Fibroblast of skin of back (primary cell): ENCODE measurements at places on chromosomes 5 and 9.

DNA sequence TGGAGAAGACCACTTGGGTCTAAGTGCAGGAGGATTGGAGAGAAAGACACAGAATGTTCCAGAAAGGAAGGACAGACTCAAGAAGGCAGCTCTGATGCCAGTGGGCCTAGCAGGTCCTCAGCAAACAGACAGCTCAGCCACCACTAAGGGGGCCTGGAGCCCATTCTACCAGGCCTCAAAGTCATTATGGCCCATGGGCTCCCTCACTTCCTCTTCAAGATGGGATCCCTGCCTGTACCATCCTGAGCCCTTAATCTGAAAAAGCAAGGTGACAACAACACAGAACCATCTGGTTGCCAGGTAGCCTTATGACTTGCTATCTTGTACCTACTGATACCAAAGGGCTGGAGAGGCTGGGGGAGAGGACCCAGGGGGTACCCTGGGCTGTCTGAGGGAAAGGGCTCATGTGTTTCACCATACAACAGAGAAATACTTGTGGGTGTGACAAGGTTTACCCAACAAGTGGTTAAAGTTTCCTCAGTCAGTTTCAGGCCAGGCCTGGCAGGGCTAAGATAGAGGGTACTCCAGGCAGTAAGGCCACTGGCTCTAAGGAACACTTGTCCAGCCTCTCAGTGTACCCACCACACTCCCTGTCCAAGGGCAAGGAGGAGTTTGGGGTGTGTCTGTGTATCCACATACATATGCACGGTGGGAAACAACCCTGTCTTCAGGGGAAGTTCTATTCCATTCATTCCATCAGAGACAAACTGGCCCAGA, 30.7 kb downstream of the TCF7 start:
- DNase-seq = no peak

DNA sequence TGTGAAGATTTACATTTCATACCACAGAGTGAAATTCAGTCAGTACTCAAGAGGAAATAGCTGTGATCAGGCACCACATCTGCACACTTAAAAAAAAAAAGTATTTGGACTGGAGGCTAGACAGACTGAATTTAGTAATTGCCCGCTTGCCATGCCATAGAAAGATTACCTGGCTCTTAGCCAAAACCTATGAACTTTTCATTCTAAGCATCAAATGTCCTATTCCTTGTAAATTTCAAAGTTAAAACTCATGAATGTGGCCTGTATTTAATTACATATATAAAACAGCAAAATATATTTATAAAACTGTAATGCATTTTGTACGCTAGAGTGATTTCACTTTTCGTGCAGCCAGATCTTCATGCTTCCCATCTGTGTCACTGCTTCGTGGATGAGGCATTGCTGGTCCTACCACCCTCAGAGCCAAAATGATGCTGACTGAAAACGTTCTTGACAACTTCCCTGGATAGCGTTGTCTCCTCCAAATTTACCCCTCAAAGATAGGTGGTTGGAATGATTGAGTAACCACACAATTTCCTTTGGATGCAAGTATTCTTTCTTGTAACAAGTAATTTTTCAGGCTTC, 447.9 kb upstream of the SGCD start:
- DNase-seq = peak; percentile 91

GRCh38 chr5:81027481-81028058, 67.4 kb downstream of the RASGRF2 start:
- no peak for DNase-seq

DNA sequence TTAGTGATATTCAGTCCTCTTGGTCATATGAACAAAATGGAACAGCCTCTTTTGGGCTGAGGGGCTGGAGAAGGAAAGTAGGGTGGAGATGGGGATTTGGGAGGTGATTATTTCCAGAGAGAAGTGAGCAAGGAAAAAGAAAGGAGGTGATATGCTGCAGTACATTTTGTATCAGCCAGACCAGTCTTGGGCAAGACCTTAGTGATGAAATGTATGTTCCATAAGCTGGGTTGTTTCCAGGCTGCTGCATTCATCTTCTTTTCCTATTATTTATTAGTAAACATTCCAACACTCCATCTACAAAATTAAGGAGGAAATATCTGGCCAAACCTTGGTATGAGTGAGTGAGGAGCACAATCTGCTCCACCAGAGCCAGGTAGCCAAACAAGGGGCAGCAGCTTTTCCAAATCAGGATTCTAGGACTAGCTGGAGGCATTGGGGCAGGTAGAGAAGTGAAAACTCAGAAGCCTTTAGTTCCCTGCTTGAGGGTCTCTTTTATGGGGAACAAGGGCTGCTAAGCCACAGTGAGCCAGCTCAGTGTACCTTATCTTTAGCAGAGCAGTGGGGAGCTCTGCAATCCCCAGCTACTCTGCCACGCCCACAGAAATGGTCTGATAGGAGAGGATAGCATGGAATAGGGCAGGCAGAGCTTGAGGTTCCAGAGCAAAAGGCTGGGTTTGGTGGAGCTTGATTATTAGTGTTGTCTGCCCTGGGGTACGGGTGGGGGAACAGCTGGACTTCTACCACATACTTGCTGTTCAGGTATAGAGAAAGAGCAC, 19.5 kb downstream of the RAD1 start:
- no peak for DNase-seq

- peak; percentile 66 for DNase-seq
Measured at GRCh38 chr9:110583237-110583636, 3.7 kb upstream of the SVEP1 start.

DNA sequence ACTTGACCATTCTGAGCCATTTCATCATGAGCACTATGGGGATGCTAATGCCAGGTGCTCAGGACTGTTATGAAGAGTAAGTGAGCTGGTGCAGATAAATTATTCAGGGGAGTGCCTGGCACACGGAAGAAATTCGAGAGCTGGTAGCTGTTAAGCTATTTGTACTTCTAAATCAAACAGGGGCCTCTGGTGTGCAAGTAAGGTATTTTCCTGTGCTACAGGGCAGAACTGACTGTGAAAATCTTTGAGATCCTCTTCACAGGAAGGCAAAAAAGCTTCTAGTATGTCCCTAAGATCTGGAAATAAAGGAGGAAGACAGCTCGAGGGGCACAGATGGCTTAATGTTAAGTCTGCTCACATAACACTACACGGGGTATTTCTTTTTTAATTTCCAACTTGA, 106.3 kb upstream of the SPOCK1 start:
- DNase-seq = no peak

- no peak for DNase-seq
Measured at GRCh38 chr5:160685695-160686094, 166.3 kb downstream of the ATP10B start.

GRCh38 chr9:124855944-124856765, 2.9 kb downstream of the WDR38 start:
- DNase-seq = peak; percentile 26

- DNase-seq = peak; percentile 70
Measured at GRCh38 chr9:35488021-35488420, 1.9 kb upstream of the RUSC2 start.

DNA sequence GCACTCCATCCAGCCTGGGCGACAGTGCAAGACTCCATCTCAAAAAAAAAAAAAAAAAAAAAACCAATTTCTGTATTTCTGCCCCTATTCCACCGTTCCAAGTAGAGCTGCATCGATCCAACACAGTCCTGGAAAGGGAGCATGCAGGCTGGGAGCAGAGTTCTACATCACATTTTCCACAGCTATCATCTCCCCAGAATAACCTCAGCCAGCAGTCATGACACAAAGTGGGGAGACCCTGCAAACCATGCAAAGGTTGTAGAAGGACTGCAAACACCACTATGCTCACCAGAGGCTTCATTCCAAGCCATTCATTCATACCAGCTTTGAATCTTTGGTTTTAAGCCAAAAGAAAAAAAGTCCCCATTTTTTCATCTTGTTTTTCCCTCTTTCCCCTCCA, 20.8 kb upstream of the ZNF354A start:
- no peak for DNase-seq
